ENCODE measurements at places on chromosomes 6 and 20. TPM values are rescaled to one million over a fixed set of nuclear protein-coding genes. Genes with fewer than 3 reads are reported as not detected.

- DNase-seq, result no peak
Observed at GRCh38 chr6:116550796-116551195, 2.8 kb upstream of the CALHM4 start.

GRCh38 chr20:13455713-13456112, 183.0 kb downstream of the TASP1 start:
- DNase-seq, result no peak

- no peak for DNase-seq
Observed at GRCh38 chr6:45642331-45643125, 264.8 kb upstream of the SUPT3H start.

DNA sequence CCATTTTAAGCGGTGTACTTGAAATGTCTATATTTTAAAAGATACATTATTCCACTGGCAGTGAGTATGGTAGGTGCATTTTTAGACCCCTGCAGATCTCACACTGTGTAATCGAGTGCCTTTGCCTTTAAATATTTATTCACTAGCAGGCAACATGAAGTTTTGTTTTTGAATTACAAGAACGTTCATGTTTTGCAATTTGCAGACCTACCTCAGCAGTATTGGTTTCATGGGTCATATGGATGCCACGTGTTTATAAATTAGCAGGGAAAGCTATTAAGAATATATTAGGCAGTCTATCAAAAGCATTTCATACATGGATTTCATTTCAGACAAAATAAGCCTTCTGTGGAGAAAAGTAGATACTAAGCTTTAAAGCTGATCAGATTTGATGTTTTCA, 7.2 kb downstream of the MAP3K4 start:
- no peak for DNase-seq

DNA sequence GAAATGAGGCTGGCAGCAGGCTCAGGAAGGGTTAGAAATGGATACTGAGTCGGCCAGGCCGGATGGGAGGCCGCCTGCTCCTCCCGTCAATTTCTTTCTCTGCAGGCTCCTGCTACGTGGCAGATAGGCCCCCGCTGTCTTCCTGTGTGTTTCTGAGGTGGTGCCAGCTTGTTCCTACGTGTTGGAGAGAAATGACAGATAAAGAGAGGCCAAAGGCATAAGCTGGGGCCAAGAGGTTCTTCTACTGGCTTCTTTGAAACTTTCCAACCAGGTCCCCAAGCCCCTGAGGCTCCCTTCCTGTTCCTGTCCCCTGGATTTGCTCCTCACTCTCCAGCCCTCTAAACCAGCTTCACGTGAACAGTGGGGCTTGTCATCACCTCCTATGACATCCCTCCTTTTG, 76.8 kb downstream of the TCP11 start:
- no peak for DNase-seq

Gene HUS1B
- total RNA-seq, result 0.17 TPM

DNA sequence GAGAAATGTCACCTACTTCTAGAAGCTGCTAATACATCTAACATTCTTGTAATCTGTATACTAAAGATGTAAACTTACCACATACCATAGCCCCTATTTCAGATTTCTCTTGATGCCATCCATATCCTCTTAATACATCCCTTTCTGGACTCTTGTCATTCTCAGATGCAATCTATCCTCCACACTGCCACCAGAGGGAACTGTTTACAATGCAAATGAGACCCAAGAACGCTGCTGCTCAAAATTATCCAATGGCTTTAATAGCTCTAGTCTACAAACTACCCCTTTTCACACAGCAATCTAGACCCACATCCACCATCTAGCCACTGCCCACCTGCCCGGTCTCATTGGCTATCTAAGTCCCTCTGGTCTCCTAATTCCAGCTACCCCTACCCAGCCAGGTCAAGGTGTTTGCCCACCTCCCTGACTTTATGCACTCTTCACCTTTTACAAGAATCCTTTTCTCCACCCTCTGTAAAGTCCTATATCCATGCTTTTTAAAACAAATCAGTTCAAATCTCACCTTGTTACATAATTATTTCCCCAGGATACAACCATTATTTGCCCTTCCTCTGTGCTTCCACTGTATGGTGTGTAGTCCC, 14.8 kb downstream of the FAXC start:
- DNase-seq, result peak; percentile 61

Gene DLK2
- total RNA-seq, result 2.4 TPM

- DNase-seq, result peak; percentile 73
Observed at GRCh38 chr6:111823831-111824607, 49.2 kb downstream of the FYN start.

Gene CLPSL2
- not detected for total RNA-seq

- no peak for DNase-seq
Observed at GRCh38 chr6:156438350-156438923, 338.7 kb upstream of the ARID1B start.

GRCh38 chr20:46088409-46089166, 1.2 kb downstream of the NCOA5 start:
- DNase-seq, result no peak

DNA sequence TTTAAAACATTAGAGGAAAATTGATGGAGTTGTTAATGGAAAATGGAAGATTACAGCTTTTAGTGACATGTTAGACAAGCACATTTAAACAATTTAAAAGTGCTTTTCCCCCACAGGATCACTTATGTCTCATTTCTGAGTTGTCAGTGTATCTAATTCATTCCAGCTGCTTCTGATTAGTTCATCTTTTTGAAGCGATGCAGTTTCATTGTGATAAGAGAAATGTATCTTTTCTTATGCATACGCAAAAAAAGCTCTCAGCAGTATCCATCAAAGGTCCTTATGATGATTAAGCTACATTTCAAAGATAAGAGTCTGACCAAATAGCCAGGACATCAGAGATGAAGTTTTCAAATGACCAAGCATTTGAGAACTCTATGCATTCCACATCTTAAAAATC, 572.6 kb upstream of the SYNCRIP start:
- DNase-seq, result no peak

DNA sequence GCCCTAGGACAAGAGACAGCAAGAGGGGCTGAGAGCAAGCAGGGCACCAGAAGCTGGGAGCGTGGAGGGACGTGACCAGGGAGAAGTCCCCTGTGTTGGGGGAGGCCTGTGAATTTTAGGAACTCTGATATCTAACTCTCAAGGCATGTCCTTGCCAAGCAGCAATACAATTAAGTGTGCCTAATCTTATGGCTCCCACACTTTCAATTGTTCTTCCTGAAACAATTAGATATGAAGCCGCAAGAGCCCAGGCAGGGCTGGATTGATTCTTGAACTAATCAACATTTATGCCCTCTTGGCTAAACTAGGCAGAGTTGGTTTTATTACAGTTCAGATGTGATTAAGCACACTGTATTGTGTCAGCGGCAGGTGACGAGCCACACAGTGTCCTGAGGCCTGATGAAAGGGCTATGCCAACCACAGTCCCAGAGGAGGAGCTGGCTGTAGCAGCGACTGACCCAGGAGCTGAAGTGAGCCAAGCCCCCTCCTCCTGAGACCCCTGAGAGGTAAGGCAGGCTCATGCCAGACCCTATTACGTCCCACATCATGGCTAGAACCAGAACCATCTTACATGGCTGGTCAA, 4.2 kb upstream of the MAVS start:
- DNase-seq, result no peak

DNA sequence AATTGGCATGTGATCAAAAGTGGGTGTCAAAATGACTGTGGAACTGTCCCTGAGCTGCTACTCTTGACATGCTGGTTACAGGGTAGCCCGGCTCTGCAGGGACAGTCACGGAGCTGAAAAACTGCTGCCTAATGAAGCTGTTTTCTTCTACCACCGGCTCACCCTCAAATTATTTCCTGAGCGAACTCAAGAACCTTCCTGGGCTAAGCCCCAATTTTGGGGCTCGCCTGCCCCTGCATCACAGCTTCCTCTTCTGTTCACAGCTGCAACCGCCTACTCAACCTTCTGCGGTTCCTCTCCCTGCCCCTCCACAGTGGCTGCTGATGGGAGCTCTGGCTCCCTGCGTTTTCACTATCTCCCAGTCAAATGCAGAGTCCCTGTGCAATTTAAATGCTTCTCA, 110.8 kb upstream of the MLN start:
- no peak for DNase-seq

Gene PRSS35
- total RNA-seq, result 0.40 TPM

DNA sequence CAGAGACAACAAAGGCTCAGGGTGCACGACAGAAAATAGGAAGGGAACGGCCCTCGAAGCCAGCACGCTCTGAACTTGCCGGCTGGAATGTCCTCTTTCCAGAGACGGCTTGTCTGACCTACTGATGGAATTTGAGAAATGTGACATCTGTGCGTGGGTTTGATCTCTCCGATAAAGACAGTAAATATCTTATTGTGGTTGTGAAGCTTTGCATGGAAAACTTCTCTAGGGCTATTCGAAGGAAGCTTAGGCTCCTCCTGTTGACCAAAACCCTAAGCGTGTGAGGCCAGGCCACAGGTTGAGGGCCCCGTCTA, 247.3 kb downstream of the ZNF217 start:
- no peak for DNase-seq

Gene BPIFB1
- not detected for total RNA-seq

DNA sequence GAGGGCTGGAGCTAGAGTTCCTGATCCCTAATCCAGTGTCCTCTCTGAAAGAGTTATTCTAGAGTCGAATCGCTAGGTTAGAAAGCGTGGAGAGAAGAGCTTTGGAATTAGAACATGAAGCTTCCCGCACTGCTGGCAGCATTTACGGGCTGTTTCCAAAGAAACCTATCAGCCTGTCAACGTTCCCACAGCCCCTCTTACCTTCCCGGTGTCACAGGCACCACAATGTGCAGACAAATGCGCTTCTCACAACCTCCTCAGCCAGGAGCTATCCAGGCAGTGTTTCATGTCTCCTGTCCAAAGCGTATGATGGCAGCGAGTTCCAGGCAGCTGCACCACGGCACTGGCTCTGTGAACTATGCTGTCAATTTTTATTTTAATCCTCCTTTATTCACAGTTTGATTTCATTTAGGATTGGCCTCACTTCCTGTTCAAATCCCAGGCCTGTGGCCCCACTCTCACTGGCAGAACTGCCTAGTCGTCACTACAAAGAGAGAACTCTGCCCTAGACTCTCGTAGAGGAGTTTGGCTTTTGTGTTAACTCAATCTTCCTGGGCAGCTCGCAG, 322.8 kb upstream of the SOX4 start:
- DNase-seq, result no peak

Gene SGK1
- 11.5 TPM for total RNA-seq

DNA sequence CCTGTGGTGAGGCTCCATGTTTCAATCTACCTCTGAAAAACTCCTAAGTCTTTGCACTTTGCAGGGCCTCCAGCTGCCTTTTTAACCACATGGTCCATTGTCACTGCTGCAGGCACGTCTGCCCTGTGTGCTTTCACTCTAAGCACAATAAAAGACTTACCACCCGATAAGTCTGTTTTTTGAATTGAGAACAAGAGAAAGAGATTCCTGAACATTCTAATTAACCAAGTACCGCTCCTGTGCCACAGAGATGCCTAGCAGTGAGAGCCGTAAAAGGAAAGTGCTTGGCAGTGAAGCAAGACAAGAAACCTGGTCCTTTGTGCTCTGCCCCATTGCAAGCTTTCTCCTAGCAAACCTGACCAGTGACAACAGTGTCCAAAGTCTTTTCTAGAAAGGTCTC, 487.6 kb upstream of the FLRT3 start:
- DNase-seq, result no peak

Measured in LHCN-M2 (cell line).